ENCODE measurements at places on chromosomes 13 and 19.
A peak's percentile ranks its signal among the peaks of the same experiment; 100 is the strongest.

DNA sequence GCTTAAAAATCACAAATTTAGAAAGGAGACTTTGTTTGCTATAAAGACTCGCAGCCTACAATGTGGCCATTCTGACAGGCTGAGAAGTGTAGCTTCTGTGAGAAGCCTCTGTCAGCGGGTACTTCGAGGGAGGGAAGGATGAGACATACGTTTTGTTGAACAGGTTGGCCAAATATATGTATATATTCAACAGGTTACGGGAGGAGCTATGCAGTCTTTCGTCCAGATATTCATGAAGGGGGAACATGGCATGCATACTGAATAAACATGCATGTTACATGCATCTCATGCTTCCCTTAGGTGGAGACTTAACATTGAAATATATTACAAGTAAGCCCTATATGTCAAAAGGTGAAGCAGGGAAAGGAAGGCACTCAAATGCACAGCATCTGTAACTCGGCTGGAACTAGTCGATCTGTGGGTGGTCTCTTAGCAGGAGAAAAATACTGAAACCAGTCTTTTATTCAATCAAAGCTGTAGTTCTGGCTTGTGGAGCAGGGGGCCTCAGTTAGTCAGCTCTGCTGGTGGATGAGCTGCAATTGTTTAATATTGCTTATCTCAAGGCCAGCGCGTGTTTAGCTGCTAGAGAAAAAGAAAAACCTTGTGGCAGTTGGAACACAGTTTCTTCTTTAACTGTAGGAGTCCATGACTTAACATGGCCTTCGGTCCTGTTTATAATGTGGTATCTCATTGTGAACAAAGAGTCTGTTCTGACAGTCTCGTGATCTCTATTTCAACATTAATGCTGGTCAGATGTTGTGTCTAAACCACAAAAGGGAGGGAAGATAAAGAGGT, 94.3 kb downstream of the FAM216B start:
- peak; percentile 64 for DNase-seq

- peak; percentile 91 for DNase-seq
These were observed 231.0 kb upstream of the IRS2 start for GRCh38 chr13:110017379-110017778.

GRCh38 chr19:40605216-40605971, 4.2 kb downstream of the LTBP4 start:
- DNase-seq: peak; percentile 48

GRCh38 chr13:26460648-26461047, 96.8 kb upstream of the WASF3 start:
- peak; percentile 98 for DNase-seq

DNA sequence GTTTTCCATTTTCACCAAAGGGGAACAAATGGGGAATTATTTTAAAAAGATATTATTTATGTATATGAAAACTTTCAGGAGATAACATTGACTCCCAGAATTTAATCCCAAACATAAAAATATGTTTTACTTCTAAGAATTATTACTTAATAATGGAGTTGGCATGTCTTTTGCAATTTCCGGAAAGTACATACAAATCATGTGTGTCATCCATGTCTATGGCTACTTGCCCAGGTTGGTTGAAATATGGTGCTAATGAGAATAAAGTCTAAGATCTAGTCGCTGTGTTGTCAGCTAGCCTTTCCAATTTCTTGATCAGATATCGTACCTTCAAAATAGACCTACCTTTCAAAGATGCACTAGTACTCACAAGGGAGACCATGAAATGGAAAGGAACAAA, 1003.2 kb upstream of the PCDH20 start:
- DNase-seq: peak; percentile 22

DNA sequence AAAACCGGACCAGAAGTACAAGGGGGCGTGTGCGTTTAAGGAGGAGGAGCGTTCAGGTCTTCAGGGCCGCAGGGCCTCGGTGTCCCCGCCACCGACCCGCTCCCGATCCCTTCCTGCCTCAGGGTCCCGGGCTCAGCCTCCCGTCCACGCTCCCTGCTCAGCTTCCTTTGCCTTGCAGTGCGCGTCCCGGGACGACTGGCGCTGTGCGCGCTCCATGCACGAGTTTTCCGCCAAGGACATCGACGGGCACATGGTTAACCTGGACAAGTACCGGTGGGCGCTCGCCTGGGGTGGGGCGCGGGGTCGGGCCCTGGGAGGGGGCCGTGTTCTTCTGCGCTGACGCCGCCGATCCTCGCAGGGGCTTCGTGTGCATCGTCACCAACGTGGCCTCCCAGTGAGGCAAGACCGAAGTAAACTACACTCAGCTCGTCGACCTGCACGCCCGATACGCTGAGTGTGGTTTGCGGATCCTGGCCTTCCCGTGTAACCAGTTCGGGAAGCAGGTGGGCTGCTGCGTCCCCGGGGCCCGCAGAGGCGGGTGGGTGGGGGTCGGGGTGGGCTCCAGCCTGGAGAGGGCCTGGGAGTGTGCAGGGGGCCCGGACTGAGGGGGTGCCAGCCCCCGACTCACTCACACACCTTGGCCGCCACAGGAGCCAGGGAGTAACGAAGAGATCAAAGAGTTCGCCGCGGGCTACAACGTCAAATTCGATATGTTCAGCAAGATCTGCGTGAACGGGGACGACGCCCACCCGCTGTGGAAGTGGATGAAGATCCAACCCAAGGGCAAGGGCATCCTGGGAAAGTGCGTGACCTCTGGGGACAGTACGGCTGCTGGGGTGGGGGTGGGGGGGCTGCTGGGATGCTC, 1.4 kb downstream of the GPX4 start:
- DNase-seq: peak; percentile 59

DNA sequence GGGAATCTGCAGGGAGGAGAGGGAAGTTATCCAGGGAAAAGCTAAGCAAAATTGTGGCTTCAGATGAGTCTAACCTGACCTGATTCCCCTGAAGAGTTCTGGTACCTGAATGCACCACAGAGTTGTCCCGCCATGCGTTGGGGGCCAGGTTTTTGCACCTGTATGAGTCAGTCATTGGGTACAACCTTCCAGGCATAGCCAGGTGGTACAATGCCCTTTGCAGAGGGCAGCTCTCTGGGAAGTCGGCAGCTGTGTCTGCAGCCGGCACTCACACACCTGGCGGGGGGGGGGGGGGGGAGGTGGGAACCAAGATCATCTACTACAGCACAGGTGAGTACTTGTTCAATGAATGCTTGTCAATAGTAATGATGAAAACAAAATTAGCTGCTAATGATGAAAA, 52.5 kb upstream of the GTF3A start:
- no peak for DNase-seq

GRCh38 chr13:86559901-86560300, 760.7 kb upstream of the SLITRK6 start:
- no peak for DNase-seq

- no peak for DNase-seq
These were observed 408.4 kb downstream of the SPRY2 start for GRCh38 chr13:79932556-79932955.

DNA sequence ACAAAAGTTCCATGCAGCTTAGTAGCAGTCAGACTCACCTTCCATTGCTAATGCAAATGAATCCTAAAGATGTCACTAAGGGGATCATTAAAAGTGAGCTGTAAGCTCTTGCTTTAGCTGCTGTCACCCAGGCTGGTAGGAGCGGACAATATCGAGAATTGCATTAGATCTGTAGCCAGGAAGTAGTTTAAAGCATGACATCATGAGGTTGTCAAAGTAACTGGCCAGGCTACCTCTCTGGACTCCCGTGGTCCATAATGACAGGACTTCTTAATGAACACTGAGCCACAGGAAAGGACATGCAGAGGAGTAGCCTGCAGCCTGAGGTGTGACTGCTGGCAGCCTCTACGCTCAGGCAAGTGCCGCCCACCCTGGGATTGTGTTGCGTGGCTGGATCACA, 522.3 kb upstream of the NBEA start:
- no peak for DNase-seq

- DNase-seq: no peak
These were observed 49.3 kb upstream of the TUBGCP3 start for GRCh38 chr13:112637017-112637801.

DNA sequence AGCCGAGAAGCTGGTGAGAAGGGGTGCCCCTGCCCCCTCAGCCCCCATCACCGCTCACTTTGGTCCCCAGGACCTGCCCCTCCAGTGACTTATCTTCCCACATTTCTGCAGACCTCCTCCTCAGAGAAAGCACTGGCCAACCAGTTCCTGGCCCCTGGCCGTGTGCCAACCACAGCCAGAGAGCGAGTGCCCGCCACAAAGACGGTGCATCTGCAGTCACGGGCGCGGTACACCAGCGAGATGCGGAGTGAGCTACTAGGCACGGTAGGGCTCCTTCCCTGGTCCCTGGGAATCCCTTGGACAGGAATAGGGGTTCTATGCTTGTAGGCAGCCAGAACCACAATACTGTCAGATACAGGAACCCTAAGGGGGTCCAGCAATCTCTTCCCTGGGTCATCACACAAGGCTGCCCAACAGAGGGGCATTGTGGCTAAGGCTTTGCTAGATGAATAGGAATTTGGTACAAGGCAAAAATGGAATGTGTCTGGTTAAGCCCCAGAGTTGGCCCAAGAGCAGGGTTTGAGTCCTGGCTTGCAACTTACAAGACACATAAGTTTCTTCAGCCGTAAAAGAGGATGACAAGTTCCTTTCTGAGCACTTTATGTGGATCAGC, 1.0 kb downstream of the USE1 start:
- no peak for DNase-seq

- no peak for DNase-seq
These were observed 5.7 kb upstream of the ZNF492 start for GRCh38 chr19:22628401-22628800.

GRCh38 chr19:3932931-3933810, at the start of gene NMRK2:
Gene NMRK2 (plus strand): TSS chr19:3933069. CDS start chr19:3933672, 603 bp downstream.
- no peak for DNase-seq

DNA sequence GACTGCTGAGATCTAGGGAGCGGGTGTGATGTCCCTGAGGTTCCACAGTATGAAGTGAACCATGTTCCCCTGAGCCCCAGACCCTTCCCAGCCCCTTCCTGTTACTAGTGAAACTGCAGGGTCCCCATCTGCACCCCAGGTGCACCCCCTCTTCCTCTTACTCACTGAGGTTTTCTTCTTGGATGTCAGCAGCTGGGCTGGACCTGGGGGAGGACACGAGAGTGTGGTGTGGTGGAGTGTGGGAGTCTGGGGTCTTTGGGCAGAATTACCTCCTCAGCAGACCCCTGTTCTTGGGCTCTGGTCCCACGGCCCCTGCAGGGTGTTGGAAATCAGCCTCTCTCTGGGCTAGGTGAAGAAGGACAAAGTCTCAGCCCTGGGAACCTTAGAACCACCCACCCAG, 3.3 kb upstream of the LILRA6 start:
- no peak for DNase-seq

GRCh38 chr19:55581145-55581822, 636 bp upstream of the ZNF579 start:
- no peak for DNase-seq

DNA sequence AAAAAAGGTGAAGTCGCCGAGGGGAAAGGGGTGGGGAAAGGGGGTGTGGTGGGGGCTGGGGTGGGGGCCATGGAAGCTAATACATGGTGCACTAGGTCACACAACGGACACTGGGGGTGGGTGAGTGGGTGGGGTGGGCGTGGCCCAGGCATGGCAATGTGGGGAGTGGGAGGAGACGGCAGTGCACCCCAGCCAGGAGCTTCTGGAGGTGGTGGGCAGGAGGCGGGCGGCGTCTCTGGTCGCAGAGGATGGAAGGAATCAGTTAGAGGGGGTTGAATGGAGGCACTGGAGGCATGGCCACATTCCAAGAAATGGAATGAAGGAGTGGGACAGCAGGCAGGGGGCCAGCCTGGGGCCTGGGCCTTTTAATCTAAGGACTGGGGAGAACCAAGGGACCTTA, 19.2 kb upstream of the NANOS2 start:
- no peak for DNase-seq

DNA sequence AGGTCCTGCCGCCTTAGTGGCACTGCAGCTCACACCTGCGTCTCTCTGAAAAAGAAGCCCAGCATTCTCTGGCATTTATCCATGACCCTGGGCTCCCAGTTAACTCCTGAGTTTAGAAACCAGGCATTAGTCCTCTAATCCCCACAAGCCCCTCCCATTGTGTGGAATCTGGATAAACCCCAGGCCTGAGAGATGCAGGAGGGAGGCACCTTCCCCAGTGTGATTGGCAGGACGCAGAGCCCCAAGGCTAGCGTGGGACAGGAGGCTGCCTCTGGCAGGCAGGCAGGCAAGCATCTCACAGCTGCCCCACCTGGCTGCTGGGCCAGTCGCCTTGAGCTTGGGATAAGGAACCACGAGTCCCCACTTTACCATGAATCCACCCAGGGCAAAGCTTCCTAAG, 11.0 kb upstream of the SERPINE3 start:
- DNase-seq: no peak

GRCh38 chr19:50314724-50315708, 14.2 kb downstream of the KCNC3 start:
- no peak for DNase-seq

GRCh38 chr19:391207-391557, 17.8 kb downstream of the C2CD4C start:
- no peak for DNase-seq

DNA sequence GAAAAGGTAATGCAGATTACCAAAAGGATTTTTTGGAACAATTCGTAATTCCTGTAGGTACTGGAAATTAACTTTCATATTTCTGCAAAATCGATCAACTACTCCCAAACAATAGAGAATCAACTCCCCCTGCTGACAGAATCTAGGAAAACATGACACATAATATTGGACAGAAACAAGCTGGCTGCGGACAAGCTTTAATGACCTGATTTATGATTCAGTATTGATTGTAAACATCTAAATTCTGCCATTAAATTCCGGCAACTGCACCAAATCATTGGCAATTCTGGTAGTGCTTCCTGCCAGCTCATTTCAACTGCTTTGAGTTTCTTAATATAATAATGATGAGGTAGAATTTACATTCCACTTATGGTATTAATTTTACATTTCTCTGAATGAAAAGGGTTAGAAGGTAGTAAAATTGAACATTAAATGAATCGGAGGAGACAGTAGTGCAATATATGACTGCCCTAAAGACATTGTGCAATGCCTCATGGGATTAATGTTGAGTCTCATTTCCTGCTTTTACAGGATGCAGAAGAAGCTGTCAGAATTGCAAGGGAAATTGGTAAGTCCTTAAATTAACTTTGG, 146.5 kb downstream of the PCCA start:
- DNase-seq: peak; percentile 68

DNA sequence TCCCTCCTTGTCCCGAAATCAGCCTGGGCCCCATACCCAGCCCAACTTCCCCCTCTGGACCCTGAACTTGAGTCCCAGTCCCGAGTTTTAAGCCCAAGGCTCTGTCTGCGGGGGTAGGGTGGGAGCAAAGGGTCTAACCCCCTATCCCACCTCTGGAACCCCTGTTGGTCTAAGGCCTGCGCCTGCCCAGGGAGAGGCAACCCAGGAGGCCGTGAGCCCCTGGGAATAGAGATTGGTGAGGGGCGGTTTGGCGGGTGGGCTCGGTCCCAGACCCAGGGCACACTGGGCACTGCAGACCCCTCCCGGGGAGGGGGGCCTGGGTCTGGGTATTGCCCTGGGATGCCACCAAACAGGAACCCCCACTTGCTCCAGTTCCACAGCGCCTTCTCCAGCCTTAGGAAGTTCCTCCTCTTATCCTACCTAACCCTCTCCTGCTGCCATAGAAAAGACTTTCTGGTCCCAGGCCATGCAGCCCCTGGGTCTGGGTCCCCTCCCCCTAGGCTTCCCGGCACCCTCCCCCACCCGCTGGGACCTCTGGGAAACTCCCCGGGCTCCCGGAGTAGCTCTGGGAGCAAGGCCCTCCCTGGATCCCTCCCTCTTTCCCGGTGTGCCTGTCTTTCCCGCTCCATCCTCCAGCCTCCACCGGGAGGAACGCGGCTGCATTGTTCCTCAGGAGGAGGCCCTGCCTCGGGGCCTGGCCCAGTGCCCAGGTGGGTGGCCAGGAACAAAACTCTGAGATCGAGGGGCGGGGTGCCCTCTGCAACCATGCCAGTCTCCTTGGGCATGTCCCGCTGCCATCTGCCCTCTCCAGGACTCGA, 33.6 kb upstream of the NANOS3 start:
- DNase-seq: peak; percentile 65

GRCh38 chr13:27493981-27494380, 43.6 kb upstream of the MTIF3 start:
- peak; percentile 8 for DNase-seq
